Nucleus accumbens (tissue), 56 donors: ENCODE measurements at places on chromosomes 1 and 21.

GRCh38 chr1:170630977-170631376, 33.0 kb upstream of the PRRX1 start:
- DNase-seq: no peak

DNA sequence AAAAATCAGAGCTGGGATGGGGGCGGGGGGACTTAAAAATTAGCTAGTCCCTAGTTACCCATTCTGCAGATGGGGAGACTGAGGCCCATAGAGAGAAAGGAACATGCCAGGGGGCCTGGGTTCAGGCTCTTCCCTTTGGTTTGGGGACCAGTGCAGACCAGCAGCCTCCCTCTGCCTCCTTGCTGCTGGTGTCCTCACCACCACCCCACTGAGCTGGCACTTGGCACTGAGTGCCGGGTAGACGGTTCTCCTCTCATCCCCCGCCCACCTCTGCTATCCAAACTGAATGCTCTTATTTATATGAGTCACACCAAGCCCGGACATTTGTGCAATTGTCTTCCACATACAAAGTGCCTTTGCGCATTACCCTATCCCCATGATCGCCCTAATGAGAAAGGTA, 39.2 kb downstream of the CAMK2N1 start:
- DNase-seq: no peak

GRCh38 chr1:101592845-101593244, 356.0 kb downstream of the S1PR1 start:
- DNase-seq: no peak

DNA sequence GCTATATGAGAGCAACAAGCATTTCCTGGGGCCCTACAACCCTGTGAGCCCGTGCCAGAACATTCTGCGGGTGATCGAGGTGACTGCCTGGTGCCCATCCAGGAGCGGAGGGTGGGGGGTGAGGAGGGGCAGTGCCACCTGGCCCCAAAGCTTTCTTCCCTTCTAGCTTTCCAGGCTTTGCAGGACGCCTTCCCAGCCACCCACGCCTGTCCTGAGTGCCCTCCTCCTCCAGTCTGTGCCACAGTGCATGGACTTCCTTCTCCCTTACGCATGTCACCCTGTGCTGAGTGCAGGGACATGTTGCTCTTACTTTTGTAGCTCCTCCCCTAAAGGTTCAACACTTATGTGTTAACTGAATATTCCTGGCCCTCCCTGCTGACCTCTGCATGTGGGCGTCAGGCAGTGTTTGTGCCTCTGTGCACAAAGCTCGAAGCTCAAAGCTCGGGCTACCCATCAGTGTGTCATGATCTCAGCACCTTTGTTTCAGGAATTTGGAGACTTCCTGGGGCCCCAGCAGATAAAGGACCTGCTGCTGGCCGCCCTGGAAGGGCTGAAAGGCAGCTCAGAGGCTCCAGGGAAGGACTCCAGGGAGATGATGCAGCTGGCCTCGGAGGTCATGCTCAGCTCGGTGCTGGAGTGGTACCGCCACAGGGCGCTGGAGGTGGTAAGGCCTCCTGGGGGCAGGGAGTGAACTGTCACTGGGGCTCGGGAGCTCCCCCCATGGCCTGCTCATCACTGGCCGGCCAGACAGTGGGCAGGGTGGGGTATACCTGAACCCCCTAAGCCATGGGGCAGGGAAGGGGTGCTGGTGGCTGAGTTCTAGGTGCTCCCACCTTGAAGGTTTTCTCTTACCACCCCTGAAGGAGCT, 36.7 kb upstream of the TTC4 start:
- DNase-seq: no peak

DNA sequence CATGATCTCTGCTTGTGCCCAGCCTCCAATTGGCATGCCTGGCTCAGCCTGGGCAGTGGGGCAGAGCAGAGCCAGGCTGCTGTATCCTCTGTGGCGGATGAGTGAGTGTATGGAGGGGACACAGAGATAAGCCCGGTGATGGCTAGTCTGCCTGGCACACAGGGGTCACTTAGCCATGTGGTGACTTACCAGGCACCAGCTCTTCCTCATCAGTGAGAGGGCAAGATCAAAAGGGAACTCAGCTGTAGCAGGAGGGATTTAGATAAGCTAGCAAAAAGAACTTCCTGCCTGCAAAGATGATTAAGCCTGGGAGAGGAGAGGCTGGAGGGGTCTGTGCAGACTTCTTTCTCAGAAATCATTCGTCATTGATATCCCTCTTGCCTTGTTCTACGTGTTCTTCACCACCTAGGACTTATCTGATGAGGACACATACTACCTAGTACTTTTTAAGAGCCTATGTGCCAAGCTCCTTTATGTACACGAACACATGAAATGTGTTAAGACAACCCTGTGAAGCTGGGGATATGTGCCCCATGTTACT, 7.9 kb downstream of the KIF21B start:
- no peak for DNase-seq

DNA sequence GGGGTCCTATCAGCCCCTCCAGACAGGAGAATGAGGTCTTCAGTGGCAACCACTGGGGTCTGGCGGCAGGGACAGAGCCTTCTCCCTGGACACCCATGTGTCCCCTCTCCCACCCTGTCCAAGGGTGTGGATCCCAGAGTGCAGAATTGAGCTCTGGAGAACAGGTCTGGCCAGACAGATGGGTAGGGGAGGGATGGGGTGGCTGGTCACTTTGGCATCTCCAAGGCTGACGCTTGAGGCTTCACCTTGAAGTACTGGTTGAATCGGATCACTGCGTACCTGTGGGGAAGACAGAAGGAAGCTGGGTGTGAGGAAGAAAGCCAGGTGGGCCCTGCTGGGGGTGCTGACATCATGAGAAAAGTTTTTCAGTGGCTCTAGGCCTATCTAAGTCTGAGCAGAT, 19.9 kb downstream of the ETNK2 start:
- no peak for DNase-seq

- no peak for DNase-seq
Measured at GRCh38 chr1:222643606-222643937, 25.7 kb downstream of the MIA3 start.

DNA sequence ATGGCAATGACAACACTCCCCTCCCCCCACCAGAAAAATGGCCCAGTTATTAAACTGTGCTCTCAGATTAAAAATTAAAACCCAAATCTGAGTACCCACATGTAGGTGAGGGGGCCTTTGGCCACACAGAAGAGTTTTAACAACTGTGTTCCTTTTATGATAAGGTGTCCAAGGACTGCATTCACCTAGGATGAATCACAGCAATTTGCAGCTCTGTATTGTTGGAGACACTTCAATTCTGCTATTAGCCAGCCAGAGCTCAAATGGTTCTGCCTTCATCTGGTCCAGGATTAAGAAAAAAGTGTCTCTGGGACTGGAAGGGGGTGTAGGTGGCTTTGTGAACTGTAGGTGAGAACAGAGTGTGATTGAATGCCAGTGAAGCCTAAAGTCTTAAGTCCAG, 43.3 kb upstream of the DIRAS3 start:
- no peak for DNase-seq

DNA sequence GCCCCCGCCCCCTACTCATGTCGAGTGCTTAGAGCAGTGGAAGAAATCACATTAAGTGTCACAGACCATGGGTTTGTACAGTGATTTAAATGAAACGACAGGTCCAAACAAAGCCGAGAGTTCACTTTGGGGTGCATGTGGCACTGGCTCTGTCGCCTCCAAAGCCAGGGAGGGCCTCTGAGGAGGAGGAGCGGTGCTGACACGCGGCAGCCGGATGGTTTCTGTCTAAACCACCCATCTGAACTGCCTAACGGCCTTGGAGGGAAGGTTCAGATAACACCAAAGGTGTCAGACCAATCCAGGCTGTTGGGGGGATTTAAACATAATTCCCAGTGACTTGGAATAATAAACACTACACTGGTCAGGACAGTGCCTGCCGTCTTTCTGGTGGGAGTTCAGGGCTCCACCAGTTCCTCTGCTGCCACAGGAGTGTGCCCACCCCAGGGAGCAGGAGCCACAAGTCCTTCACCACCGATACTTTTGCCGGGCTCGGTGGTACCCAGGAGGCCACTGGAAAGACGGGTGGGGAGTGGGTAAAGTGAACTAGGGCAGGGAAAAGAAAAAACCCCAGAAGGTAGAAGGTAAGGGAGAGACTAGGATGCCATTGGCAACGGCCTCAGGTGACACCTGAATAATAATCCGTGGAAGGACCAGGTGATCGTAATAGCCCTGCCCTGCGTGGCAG, 78.2 kb downstream of the SLC66A1 start:
- DNase-seq: no peak

GRCh38 chr1:39380036-39380435, 111.4 kb upstream of the BMP8A start:
- no peak for DNase-seq

DNA sequence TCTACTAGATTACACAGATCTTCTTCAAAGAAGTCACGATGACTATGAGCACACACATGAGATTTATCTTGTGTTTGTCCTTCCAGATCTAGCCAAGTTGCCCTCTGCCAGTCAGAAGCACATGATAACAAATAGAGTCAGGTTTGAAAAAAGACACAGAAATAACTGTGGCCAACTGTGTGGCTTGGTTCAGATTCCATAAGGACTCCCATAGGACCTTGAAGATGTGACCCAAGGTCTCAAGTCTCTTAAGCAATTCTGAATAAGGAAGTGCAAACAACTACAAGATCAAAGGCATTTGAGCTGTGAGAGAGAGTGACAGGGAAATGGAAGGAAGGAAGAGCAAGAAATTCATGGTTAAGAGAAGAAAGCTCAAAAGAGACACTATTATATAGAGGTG, 194.0 kb downstream of the PLPP3 start:
- no peak for DNase-seq

DNA sequence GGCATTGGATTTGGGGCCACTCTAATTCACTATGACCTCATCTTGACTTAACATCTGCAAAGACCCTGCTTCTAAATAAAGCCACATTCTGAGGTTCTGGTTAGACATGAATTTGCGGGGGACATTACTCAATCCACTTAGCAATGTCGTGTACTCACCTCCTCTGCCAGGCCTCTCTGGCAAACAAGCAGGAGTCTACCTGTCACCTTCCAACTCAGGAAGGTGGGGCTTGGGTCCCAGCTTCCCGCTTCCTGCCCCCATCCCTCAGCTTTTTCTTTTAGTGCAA, 177.8 kb downstream of the PSMG1 start:
- no peak for DNase-seq

DNA sequence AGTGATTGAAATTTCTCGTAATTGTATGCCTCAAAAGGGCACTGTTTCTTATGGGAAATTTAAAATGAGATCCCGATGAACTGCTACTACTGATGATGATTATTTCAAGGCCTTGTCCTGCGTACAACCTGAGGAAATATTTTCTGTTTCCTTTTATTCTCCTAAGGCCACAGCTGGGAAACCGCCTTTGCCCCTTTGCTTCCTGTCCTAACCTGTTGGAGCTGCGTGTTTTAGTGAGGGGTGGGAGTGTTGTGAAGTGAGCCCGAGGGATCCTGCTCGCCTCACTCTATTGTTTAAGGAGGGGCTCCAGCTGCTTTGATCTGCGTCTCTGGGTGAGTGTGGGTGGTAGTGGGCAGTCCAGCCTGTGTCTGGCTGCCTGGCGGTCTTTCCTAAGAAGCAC, 14.4 kb downstream of the LAMC2 start:
- DNase-seq: no peak

GRCh38 chr1:228004331-228004855, 2.4 kb upstream of the WNT3A start:
- DNase-seq: no peak

DNA sequence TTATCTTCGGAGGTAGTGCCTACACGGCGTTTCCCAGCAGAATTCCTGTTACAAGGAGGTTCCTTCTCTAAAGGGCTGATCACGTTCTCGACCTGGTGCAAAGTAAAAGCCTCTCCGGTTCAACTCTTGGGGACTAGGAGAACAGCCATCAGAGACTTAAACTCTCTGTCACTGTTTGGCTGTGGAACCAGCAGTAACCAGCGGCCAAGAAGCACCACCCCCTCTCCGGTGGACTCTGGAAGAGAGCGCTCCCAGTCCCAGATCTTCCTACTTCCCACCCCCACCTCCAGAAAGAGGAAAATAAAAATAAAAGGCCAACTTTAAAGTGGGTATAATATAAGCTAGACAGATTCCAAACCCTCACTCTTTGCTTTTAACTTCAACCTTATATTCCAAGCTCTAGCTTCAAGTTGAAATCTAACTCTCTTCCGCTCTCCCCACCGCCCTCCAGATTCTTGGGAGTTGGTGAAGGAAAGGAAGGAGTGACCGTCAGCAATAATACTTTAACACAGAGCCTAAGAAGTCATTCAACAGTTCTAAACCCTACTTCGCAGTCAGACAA, 2.9 kb downstream of the BRINP3 start:
- no peak for DNase-seq

GRCh38 chr1:201471772-201472171, 2.8 kb upstream of the PHLDA3 start:
- DNase-seq: no peak

DNA sequence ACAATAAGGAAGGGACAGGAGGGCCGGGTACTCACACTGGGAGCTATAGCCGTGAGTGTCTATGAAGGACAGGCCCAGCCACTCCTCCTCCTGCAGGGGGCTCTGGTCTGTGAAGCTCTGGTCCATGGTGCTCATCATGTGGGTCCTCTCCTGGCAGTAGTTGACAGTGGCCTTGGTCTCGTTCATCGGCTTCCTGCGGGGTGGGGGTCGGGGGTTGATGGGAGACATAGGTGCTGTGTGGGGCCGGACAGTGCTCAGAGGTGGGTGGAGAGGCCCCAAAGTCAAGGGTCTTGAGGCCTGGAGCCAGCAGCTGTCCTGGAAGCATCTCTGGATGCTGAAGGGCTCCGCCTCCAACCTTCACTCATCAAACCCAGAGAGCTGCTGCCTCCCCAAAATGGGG, 260.4 kb downstream of the PTPRU start:
- DNase-seq: no peak

- DNase-seq: no peak
Measured at GRCh38 chr1:244092293-244092963, 41.3 kb downstream of the ZBTB18 start.

DNA sequence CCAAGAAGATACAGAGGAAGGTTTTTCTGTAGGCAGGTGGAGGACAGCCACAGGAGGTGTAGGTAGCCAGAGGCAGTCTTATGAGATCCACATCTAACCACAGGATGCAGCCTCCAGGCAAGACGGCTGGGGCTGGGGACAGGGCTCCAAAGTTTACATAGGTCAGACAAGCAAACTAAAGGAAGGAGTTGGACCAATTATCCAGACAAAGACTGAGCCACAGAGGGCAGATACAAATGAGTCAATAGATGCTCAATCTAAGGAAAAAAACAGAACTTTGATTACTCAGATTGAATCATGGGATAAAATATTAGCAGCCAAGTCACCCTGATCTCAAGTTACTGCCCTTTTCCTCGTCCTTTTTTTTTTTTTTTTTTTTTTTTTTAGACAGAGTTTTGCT, 91.6 kb downstream of the RGS7 start:
- DNase-seq: no peak
